ENCODE measurements at places on chromosomes 12 and 14.

- DNase-seq, result no peak
Observed at GRCh38 chr12:84994426-84994825, 41.7 kb downstream of the TSPAN19 start.

- DNase-seq, result no peak
Observed at GRCh38 chr12:77325511-77326236, 260.3 kb upstream of the E2F7 start.

DNA sequence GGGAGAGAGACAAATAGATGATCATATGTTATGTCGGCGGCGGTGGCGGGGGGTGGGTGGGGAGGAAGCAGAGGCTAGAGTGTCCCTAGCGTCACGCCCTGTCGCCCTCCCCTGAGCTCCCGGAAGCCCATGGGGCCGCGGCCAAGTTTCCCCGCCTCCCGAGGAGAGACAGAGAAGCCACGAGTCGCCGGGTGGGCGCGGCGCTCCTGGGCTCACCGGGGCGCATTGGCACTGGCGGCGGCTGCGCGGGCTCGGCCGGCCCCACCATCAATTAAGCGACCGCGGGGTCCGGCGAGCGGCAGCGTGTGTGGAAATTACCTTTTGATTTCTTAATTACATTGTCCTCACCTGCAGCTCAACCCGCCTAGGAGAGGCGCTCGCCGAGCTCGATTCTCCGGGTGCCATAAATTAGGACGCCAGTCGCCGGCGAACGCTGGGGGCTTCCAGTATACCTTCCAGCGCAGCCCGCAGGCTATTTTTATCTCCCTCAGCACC, 119.9 kb upstream of the LHX5 start:
- DNase-seq, result no peak

- no peak for DNase-seq
Observed at GRCh38 chr14:74973003-74973653, 17.7 kb upstream of the PGF start.

GRCh38 chr12:67068204-67068731, 200.9 kb upstream of the CAND1 start:
- no peak for DNase-seq

DNA sequence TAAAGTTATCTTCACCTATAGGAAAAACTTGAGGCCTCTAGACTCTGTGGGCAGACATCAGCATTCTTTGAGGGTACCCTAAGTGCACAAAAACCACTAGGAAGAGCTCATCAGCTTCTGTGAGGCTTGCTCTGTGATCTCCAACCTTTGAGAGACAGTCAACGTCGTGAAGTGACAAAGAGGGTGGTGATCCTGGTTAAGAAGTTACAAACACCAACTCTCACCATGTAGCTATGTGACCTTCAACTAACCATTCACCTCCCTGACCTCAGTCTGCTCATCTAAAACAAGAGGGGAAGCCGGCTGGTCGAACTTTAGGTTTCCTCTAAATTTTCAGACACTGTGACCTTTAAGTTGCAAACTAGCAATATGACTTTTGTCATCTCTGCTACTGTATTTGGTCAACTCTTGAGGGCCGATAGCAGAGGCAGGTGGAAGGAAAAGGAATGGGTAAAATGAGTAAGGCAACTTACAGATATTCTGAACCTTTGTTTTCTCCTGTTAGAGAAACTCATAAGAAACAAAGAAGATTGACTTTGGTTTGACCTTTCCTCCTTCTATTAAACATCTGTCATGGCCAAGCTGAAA, 103.2 kb upstream of the PARP11 start:
- DNase-seq, result no peak

- no peak for DNase-seq
Observed at GRCh38 chr12:79897617-79898016, 37.3 kb downstream of the PPP1R12A start.

- no peak for DNase-seq
Observed at GRCh38 chr12:5384015-5384414, 47.9 kb upstream of the NTF3 start.

DNA sequence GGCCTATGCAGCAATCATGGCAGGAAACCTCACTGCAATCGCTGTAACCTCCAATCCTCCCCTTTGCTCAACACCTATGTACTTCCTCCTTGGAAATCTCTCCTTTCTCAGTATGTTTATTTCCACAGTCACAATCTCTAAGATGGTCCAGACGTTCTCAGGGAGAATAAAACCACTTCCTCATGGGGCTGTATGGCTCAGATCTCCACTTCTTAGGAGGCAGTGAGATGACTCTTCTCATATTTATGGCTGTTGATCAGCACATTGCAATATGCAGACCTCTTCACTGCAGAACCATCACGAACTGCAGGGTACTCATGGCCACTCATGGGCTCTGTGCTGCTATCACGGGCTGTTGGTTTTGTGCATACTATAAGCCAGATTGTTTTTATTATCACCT, 17.1 kb upstream of the OR4K17 start:
- no peak for DNase-seq

GRCh38 chr12:42502682-42503081, 86.9 kb downstream of the PRICKLE1 start:
- DNase-seq, result no peak

GRCh38 chr14:94120667-94121340, 8.6 kb downstream of the IFI27L2 start:
- no peak for DNase-seq

GRCh38 chr12:92079054-92079385, 66.6 kb downstream of the BTG1 start:
- DNase-seq, result no peak

GRCh38 chr12:110280392-110280778, 662 bp upstream of the ATP2A2 start:
- DNase-seq, result peak; percentile 66

GRCh38 chr14:51328772-51329353, 88.8 kb downstream of the TMX1 start:
- DNase-seq, result no peak

DNA sequence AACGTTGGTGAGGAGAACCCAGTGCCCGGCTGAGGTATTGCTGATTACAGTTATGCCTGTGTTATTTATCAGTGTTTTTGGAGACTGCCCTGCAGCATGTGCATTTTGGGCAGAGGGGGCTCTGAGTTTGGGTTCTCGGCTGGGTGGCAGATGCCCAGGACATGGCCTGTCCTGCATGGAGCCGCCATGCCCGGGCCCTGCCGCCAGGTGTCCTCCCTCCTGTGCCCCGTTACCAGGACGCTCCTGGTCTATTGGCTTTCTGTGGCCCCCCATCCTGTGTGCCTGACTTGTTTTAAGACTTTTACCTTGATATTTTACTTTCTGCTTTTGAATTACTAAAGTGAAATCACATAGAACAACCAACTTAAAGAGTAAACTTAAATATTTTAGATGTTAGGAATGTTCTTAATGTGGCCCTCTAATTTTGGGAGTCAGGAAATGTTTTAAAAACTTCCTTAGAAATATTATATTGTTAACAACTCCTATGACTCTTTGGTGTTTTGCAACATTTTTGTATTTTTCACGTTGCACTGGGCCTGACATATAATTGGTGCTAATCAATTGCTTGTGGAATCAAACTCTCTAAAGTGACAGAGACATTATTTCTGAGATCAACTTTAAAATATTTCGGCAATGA, 51.8 kb downstream of the PRIMA1 start:
- DNase-seq, result no peak

GRCh38 chr14:73786636-73787485, 64.8 kb upstream of the PTGR2 start:
- DNase-seq, result peak; percentile 64

DNA sequence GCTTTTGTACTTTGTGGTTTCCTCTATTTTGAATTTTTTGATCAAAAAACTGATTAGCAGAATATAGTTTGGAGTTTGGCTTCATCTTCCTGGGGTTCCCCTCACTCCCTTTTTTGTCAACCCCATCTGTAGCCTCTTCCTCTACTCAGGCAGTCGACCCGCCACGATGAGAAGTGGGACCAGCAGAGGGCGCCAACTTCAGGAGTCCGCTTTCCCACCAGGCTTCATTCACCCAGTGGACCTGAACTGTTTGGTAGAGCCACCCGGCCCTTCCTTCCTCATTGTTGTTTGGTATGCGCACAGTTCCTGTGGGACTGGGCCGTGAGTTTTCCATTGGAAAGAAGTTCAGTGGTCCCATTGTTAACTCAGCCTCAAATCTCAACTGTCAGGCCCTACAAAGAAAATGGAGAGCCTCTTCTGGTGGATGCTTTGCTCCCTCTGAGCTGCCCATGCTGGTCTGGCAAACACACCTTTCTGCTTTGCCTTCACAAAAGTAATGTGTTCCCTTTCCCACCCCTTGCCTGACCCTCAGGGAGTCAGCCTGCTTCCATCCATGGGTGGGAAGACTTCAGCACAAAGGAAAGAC, 21.7 kb downstream of the TMBIM6 start:
- peak; percentile 81 for DNase-seq

- no peak for DNase-seq
Observed at GRCh38 chr12:56718636-56719035, 6.5 kb downstream of the NACA start.

DNA sequence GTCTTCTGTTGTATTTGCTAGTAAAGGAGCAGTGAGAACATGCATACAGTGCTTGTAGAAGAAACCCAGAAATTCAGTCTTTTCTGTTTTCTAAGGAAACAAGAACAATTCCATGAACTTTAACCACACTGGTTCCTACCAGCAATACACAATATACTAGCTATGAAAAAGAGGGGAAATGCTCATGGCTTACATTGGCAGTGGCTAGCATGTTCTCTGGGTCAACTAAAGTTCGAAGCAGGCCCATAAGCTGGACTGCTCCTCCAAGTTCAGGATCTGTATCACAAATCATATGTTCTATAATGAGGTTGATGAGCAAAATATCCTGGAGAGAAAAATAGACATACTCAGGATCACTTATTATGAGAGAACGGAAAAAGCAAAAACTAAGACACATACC, 37.1 kb downstream of the PPP4R3A start:
- no peak for DNase-seq

- DNase-seq, result peak; percentile 24
Observed at GRCh38 chr12:89245090-89245489, 107.2 kb downstream of the DUSP6 start.

Measured in activated naive CD4-positive, alpha-beta T cell treated with Interleukin-2 at 50 U/mL for 16 hours (primary cell).